PC-9 (cell line): ENCODE measurements at places on chromosomes 1 and 21.
A peak's percentile ranks its signal among the peaks of the same experiment; 100 is the strongest.

DNA sequence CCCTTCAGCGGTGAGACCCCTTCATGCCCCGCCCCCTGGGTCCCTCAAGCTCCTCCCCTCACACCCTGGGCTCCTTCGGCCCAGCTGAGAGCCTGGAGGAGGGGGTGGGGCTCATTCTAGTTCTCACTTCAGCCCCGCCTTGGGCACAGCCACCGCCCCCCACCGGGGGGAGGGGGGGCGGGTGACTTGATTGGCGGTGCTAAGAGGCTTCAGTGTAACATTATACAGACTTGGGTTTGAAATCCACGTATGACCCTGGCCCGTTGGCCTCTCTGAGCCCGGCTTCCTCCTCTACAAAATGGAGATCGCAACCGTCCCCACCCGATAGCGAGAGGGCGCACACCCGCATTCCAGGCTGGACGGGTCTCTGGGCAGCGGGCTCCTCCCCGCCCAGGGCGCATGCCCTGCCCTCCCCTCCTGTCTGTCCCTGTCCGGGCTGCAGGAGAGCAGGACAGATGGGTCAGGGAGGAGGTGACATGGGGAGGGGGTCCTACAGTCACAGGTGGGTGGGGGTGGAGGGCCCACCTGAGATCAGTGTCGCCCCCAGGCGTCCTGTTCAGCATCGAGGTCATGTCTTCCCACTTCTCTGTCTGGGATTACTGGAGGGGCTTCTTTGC lies 5.1 kb downstream of the CLCNKB start:
- DNase-seq, result peak; percentile 68

DNA sequence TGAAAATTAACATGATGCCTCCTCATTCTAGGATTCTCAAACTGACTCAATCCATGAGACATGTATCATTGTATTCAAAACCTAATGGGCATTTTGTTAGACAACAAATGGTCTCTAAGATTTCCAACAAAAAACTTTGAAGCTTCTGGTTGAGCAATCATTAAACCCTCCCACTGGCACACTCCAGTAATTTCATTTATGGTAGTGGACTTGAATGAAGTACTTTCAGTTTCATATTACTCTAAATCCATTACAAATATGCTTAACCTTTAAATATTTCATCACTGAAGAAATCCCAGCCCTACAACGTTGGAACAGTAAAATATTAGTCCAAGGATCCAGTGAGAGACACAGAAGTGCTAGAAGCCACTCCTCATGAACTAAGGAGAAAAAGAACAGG lies 43.5 kb downstream of the GBP6 start:
- DNase-seq, result peak; percentile 8

- no peak for DNase-seq
These were observed 82.6 kb downstream of the GRIK3 start for GRCh38 chr1:36951761-36952160.

DNA sequence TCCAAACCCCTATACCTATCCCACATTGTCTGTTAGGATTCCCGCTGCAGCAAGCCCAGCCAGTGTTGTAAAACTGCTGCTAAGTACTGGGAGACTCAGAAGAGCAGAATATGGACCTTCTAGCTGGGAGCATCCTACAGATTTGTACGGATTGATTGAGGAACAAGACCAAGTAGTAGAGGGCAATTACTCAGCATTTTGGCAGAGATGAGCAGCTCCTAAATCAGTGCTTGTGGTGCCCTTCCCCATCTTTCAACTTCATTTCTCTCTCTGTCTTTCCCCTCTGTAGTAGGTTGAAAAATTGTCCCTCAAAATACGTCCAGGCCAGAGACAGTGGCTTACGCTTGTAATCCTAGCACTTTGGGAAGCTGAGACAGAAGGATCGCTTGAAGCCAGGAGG lies 37.3 kb upstream of the HTR1D start:
- no peak for DNase-seq

DNA sequence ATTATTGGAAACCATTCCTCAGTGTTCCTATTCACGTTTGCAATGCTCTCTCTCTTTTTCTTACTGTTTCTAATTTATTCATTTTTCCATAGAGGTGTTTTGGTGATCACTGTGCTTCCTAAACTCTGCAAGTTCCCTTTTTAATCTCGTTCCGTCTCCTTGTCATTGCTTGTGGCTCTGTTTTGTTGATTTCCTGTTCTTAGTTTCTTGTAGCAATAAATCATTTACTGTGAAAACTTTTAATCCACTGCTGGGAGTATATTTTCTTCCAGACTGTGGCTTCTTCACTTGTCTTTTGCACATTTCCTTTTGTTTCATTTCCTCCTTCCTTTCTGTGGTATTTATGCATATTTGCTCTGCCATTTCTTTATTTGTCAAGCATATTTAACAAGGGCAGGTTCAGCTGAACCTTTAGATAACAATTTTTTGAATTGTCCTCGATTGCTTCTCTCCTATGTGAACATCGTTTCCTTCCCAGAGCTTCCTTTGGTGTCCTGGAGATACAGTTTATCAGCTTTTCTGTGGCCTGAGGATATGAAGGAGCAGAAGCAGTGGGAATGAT lies 3.6 kb downstream of the B3GALT5 start:
- DNase-seq, result no peak

- no peak for DNase-seq
These were observed 414.5 kb downstream of the ADGRL2 start for GRCh38 chr1:82215056-82215852.

DNA sequence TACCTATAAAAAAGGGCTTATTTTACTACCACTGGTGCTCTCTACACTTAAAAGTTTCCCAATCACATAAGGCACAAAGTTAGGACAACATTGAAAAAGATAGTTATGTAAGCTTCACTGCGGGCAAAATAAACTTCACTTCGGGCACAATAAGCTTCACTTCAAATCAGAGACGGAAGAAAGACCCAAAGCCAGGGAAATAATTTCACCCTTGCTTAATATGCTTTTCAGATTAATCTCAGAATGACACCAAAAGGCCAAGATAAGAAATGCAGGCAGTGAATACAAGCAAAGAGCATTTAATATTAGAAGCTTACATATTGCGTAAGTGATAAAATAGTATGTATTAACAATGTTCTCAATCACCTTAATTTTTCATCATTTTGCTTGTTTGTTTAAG lies 444.2 kb downstream of the SETD4 start:
- no peak for DNase-seq

DNA sequence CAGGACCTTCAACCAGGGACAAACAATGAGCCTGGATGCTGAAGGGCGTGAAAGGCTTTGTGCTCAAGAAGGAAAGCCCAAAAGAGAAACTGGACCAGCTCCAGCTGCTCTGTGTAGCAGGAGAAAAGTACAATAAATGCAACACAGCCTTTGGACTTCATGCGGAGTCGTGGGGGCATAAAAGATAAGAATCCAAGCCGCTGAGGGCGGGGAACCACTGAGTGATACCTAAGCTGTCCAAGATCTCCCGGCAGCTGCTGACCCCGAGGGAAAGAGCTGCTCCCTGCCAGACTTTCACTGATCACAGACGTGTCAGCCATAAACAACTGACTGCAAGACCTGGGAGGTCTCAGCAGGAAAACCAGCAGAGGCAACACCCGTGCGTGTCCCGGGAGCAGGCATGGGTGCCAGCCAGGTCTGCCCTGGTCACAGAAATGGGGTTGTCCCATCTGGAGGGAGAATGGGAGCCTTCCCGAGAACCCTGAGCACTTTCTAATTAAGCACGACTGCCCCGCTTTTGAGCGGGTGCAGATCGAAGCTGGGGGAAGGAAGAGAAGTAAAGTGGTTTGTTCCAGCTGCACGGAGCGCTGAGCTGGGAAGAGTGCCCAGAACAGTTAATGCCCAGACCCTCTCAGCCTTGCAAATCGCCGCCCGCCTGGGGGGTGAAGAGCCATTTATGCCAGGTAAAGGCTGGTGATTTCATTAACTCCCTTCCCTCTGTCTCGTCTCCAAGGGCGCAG lies 68.3 kb upstream of the TARDBP start:
- DNase-seq, result no peak

DNA sequence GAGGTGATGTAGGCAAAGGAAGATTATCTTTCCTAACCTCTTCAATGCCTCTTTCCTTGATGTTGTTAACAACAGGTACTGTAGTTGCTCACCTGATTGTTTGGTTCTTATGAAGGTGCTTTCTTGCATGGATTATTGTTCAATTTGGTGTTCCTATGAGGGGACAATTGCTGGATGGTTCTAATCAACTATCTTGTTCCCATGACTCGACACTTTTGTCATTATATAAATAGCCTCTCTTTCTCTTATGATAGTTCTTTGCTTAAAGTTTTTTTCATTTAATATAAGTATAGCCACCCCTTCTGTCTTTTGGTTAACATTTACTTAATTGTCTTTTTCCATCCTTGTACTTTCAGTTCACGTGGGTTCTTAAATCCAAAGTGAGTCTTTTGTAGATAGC lies 35.5 kb downstream of the OR10R2 start:
- DNase-seq, result no peak

- no peak for DNase-seq
These were observed 5.0 kb downstream of the SLC19A1 start for GRCh38 chr21:45537111-45537745.

- no peak for DNase-seq
These were observed 52.6 kb upstream of the NHLH2 start for GRCh38 chr1:115893545-115893944.

DNA sequence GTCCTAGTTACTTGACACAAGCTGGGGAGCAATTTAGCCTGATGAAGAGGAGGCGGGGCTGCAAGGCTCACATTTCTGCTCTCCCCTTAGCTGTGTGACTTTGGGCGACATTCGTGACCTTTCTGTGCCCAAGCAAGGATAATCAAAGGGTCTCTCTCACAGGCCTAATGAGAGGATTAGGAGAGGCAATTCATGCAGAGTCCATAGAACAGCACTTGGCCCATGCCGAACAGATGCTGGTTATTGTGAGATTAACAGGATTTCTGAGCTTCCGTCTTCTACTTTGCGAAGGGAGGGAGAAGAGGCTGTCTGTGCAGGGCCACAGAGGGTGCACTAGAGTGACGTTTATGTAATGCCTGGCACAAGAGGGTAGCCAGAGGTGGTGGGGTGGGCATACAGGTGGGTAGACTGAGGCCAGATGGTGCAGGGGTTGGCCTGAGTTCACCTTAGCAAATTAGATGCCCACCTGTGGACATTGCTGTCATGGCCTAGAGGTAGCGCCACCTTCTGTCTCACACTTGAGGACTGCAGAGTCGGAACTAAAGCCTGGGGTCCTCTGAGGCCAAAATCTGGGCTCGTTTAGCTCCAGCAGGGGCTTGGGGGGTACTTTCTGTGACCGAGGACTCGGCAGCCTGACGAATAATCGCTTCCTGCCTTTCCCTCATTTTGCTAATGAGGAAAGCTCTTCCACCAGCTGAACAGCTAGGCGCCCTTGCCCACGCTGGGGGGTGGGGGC lies 18.6 kb downstream of the ACTL8 start:
- no peak for DNase-seq

- DNase-seq, result no peak
These were observed 185.4 kb downstream of the DYRK1A start for GRCh38 chr21:37551993-37552355.

GRCh38 chr1:6580119-6580592 lies 362 bp downstream of the ZBTB48 start:
- DNase-seq, result no peak

DNA sequence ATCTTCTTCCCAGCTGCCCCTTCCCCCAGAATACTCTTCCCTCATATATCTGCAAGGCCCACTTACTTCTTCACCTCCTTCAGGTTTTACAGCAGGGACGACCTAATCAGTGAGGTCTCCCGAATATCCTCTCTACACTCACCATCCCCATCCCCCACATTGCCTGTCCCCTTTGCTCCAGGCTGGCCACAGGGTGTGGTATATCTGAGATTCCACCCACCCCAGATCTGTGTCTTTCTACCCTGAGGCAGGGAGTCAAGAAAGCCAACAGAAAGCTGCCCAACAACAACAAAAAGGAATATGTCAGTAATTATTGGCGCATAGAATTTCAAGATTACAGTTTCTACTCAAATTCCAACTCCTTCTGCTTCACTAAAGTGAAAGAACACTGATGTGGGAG lies 30.0 kb upstream of the OPRD1 start:
- no peak for DNase-seq

- peak; percentile 42 for DNase-seq
These were observed 21.4 kb upstream of the FASLG start for GRCh38 chr1:172637522-172637921.

- DNase-seq, result no peak
These were observed 17.4 kb downstream of the CYYR1 start for GRCh38 chr21:26555540-26556146.

- DNase-seq, result no peak
These were observed 22.3 kb downstream of the BLZF1 start for GRCh38 chr1:169390303-169390702.

DNA sequence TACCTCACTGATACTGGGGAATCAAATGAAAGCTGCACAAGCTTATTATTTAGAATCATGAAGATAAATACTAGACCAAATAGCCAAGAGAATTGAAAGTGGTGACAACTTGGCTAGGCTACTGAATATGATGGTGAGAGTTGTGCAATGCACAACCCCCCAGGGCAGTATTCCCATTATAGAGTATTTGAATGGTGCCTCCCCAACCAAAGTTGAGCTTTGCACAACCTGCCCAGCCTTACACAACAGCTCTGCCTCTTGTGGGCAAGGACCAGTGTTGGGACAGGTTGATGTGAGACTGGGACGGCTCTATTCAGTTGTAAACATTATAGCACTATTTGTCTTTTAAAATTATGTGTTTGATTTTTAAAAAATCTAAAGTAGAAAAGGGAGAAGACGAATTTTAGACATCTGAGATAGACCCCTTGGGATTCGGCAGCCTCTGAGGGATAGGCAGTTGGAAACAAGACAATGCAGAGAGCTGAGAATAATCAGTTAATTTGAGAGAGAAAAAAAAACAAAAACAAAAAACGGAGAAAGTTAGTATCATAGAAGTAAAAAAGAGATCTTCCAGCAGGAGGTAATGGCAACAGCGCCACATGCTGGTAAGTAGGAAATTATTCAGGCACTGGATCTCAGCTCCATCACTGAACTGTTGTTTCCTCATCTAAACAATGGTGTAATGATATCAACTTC lies 91.0 kb upstream of the KCNA3 start:
- no peak for DNase-seq

- DNase-seq, result no peak
These were observed 106.7 kb downstream of the CAMTA1 start for GRCh38 chr1:6891781-6892579.

GRCh38 chr1:145980457-145980994 lies 15.9 kb downstream of the TXNIP start:
- DNase-seq, result no peak

DNA sequence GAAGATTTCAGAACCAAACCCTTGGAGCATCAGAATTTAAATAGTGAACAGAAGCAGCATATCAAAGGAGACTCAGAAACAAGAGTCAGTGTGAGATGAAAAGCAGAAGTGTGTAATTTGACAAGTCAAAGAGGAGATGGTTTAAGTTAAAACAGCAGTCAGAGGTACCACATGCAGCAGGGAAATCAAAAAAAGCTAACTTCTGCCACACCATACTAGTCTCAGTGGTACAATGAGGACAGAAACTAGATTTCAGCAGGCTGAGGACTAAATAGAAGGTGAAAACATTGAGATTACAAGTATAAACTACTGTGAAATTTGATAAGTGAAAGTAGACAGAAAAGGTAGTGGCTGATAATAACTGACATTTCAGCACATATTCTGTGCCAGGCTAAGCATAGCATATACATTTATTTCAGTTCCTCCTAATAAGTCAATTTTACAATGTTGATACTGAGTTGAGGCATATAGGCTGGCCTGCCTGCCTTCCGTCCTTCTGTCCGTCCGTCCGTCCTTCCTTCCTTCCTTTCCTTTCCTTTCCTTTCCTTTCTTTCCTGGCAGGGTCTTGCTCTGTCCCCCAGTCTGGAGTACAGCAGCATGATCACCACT lies 12.6 kb downstream of the SUCO start:
- no peak for DNase-seq
